ENCODE measurements at places on chromosomes 12 and 14. TPM values are rescaled to one million over a fixed set of nuclear protein-coding genes. Genes with fewer than 3 reads are reported as not detected.

Gene SERPINA3
- total RNA-seq, result not detected

- peaks cover 2% of the 10 kb centered on the region for H3K27me3 ChIP-seq
- DNase-seq, result no peak
- H3K4me3 ChIP-seq, result no peak overlapping the region
- no peaks in the 10 kb centered on the region for H3K4me1 ChIP-seq
Observed at GRCh38 chr14:99363616-99364290, 91.8 kb upstream of the BCL11B start.

GRCh38 chr14:94378527-94379290 lies 9.7 kb downstream of the SERPINA1 start:
- no peak overlapping the region for H3K4me3 ChIP-seq
- H3K27ac ChIP-seq, result no peak overlapping the region
- DNase-seq, result no peak
- H3K27me3 ChIP-seq, result no peaks in the 10 kb centered on the region
- no peaks in the 10 kb centered on the region for H3K4me1 ChIP-seq

DNA sequence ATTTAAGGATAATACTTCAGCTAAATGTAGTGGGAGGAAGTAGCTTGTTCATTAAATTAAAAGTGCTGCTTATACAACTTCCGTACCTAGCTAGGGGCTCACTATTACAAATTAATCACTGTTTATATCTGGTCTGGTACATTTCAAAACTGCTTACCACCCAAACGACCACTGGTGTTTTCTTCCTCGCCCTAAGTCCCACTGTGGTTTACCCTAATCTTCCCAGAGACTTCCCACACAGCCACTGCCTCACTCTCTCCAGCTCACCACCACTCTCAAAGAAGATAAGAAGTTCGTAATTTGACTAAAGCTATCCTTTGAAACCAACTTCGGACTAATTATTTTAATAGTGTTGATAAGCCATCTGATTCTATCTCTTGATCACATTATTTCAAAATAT lies 62.6 kb downstream of the PLXNC1 start:
- no peak overlapping the region for H3K4me3 ChIP-seq
- no peaks in the 10 kb centered on the region for H3K27me3 ChIP-seq
- H3K36me3 ChIP-seq, result peaks cover 34% of the 10 kb centered on the region

DNA sequence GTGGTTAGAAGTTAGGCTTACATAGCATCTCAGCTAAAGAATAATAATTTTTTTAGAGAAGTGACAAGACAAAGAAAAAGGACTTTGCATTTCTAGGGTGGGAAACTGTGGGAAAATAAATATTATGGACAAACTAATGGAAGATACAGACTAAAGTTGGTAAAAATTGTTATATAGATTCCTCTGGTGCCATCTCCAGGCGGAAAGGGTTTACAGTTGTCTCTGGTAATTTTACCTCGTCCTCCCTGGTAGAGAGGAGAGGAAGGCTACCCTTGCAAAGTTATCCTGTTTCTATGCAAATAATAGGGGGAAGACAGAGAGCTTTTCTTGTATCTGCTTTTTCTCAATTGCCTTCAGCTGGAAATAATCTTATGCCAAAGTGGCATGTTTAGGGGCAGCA lies 5.2 kb downstream of the OR11G2 start:
- no peak overlapping the region for H3K4me3 ChIP-seq
- no peaks in the 10 kb centered on the region for H3K36me3 ChIP-seq
